ENCODE measurements at places on chromosomes 5 and 9. TPM values are rescaled to one million over a fixed set of nuclear protein-coding genes. Genes with fewer than 3 reads are reported as not detected.

- DNase-seq, result no peak
Observed at GRCh38 chr5:74064911-74065310, 438.9 kb downstream of the ARHGEF28 start.

The BBLN gene
- 34.7 TPM for polyA plus RNA-seq

DNA sequence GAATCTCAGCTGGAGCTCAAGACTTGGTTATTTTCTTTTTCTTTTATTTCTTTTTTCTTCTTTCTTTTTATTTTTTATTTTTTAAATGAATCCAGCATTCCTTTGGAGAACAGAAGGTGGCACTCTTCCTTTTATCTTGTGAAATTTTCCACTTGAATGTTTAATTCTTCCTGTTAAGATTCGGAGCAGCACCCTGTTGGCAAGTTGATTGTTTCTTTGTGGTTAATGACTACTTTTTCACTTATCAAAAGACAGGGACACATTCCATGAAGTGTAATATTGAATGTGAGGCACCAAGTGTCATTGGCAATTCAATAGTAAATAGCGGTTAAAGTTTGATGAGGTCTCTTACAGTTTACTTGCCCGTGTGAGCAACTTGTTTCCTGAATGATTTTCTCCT lies 240.5 kb upstream of the CHD1 start:
- DNase-seq, result peak; percentile 6

The CORO2A gene
- 8.1 TPM for polyA plus RNA-seq

The RIMOC1 gene
- polyA plus RNA-seq, result 26.7 TPM

DNA sequence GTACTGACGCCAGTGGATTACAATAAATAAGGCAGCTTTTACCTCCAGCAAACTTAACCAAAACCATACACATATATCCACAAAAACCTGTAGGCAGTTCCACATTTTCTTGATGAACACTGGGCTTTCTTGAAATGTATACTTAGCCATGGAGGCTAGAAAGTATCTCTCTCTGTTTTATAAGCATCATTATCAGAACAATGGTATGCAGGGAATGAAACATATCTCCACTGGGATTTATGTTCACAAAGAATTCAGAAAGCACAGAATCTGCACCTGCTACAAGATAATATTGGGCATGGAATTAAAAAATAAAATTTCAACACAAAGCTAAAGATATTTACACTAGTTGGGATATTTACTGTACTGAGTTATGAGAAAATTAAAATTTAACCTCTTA lies 126.1 kb upstream of the RASA1 start:
- DNase-seq, result no peak

The PTGS1 gene
- 3.7 TPM for polyA plus RNA-seq

The GPR150 gene
- 0.10 TPM for polyA plus RNA-seq

GRCh38 chr9:69136779-69137178 lies 37.3 kb upstream of the TJP2 start:
- no peak for DNase-seq

DNA sequence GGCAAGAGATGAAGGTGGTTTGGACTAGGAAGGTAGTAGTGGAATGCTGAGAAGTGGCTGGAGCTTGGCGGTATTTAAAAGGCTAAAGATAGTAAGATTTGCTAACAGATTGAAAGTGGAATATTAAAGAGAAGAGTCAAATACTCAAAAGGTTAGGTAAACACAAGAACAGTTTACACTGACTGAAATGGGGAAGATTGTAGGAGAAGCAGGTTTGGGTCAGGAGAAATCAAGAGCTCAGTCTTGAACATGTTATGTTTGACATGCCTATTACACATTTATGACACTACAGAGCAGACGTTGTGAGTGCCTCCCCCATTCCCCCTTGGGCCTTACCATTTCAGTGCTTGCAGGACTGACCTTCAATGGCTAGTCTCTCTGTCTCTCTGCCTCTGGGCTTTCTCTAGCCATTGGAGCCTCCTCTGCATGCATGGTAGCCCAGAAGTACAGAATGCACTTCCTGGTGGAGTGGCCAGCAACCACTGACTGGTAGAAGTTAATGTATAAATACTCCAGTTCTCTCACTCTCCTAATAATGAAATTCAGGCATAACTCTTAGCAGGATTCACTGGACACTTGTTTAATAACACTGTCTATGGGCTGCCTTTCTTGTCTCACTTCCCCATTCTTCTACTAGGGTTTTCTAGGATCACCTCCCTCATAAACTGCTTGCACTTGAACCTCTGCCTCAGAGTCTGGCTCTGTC lies 56.8 kb downstream of the HMGCS1 start:
- no peak for DNase-seq

- peak; percentile 75 for DNase-seq
Observed at GRCh38 chr9:110579034-110579861, at the start of gene SVEP1. SVEP1 (minus strand) TSS chr9:110579741; CDS start chr9:110579543, 198 bp downstream.

DNA sequence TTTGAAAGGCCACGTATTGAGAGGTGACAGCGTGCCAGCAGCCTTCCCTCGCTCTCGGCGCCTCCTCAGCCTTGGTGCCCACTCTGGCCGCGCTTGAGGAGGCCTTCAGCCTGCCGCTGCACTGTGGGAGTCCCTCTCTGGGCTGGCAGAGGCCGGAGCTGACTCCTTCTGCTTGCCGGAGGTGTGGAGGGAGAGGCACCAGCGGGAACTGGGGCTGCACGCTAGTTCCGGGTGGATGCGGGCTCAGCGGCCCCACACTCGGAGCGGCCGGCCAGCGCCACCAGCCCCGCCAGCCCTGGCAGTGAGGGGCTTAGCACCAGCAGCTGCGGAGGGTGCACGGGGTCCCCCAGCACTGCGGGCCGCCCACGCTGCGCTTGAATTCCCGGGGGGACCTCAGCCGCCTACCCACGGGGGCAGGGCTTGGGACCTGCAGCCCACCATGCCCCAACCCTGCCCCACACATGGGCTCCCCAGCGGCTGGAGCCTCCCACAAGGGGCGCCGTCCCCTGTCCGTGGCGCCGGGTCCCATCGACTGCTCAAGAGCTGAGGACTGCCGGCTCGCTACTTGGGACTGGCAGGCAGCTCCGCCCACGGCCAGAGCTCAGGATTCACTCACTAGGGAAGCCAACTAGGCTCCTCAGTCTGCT lies 4.4 kb upstream of the OTULINL start:
- DNase-seq, result no peak

The TSSK1B gene
- not detected for polyA plus RNA-seq

The TTC23L gene
- 5.0 TPM for polyA plus RNA-seq

The MEIKIN gene
- polyA plus RNA-seq, result not detected

The CCDC180 gene
- polyA plus RNA-seq, result 24.1 TPM

The NUTM2F gene
- not detected for polyA plus RNA-seq
